ENCODE measurements at places on chromosomes 3 and 15.

DNA sequence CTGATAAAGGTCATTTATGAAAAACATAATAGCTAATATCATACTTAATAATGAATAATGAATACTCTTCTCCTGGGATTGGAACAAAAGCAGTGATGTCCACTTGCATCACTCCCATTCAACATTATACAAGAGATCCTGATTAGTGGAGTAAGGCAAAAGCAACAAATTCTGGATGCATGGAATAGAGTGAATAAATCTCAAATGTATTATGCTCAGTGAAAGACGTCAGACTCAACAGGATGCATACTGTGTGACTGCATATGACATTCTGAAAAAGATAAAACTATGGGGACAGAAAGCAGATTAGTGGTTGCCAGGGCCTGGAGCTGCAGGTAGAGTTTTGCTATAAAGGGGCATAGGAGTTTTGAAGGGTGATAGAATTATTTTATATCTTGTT lies 77.6 kb upstream of the ZBTB20 start:
- DNase-seq: no peak

GRCh38 chr3:71838406-71838805 lies 53.5 kb upstream of the PROK2 start:
- no peak for DNase-seq

DNA sequence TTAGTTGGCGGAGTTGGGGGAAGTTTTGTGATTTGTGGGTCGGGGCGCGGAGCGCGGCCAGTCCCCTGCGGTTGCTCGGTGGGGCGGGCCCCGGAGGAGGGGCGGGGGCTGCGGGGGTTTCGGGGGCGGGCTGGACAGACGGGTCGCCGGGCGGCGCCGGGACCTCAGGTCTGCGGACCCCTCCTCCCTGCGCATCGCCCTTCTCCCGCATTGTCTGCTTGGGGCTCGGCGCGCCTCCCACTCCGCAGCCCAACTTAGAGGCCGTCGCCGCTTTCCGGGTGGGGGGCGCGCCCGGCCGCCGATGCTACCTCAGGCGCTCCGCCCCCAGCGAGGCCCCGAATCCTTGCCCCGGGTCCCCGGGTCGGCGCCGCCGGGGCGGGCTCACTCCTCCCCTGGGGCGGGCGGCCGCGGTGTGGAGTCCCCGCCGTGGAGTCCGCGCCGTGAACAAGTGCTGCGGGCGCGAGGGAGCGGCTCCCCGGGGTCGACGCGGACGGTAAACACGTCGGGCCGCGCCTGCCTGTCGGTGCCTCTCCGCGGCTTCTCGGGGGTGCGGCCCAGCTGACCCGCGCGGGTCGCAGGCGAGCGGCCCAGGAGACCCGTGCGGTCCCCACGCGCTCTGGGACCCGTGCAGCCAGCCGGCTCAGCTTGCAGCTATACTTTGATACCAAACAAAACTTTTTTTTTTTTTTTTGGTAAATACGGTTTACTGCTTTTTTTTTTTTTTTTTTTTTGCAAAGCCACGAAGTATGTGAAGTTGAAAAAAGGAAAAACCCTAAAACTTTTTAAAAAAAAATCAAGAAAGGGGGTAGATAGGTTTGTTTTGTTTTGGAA lies 624 bp downstream of the AKAP13 start:
- DNase-seq: peak; percentile 19

DNA sequence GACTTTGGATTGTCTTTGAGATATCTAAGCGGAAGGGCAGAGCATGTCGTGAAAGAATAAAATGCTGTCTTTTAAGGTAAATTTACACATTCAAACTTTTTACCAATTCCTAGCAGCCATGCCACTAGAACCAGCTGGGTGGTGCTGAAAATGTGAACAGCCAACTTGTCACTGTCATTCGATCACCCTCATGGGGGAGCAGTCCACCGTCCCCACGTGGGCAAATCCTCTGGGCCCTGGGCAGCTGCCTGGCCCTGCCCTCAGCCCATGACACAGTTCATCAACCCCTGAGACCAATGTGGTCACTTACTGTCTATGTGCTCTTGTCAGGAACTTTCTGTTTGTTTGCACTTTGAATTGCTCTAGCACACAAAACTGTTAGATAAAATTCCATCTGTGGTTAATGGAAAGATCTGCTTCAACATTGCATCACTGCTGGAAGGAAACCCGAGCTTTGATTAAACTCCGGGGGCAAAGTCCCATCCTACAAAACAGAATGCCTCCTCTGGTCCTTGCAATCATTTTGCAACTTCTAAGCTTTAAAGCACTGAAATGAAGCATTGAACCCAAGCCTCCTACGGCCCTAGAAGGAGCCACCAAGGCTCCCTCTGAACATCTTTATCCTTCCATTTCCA lies 50.1 kb downstream of the PCSK6 start:
- no peak for DNase-seq

GRCh38 chr15:40739854-40740253 lies 15.2 kb downstream of the RMDN3 start:
- DNase-seq: no peak

DNA sequence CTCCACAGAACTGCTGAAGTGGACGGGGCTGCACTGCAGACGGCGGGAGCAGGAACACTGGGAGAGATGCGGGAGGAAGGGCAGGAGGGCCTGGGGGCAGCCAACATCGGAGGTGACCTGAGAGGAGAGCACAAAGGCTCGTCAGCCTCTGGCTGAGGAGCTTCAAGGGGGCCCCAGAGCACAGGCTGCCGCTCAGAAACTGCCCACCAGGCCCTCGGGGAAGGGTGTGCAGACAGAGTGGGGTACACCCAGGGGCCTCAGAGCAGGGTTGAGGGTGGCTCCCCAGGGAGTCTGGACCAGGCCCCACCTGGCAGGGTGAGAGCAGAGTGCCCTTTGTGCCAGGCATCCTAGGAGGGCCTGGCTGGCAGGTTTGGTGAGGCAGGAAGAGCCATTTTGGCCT lies 14.7 kb upstream of the RHO start:
- DNase-seq: no peak

DNA sequence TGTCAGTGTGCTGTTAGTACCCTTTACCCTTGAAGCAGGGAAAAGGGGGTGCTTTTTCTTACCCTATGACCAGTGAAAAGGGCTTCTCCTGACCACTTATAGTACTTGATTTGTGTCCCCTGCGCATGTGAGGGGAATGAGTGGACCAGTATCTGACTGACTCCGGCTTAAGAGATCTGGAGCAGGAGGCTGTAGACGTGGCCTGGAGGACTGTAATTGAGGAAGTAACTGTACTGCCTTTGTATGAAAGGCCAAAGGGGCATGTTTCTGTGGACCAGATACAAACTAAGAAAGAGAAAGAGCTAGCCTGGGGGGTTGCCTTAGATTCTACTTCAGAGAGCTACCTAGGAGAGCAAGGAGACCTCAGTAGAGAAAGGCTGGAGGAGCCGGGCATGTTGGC lies 89.9 kb upstream of the TBL1XR1 start:
- no peak for DNase-seq

GRCh38 chr3:36443028-36443686 lies 62.9 kb downstream of the STAC start:
- DNase-seq: no peak

All from stimulated activated CD8-positive, alpha-beta memory T cell treated with anti-CD3 and anti-CD28 coated beads, Interleukin-7, amount 100 ng/mL, for 1 hour (primary cell).